ENCODE measurements at places on chromosomes 5 and 9.

DNA sequence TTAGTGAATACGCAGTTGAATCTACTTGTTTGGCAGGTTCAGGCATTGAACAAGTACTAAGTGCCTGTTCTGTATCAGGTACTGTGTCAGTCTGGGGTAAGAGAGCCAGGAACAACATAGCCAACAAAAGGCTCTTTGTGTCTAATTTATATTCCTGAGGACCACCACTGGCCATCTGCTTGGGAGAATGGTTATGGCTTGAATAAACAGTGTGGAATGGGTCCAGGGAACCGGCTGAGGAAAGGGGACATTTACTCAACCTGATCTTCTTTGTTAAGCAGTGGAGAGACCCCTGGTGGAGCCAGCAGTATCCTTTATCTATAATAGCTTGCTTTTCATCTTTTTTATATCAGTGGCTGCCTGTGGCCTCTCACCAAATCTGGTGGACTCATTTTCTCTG, 38.6 kb downstream of the EXOSC2 start:
- DNase-seq, result no peak

- no peak for DNase-seq
Measured at GRCh38 chr5:137735555-137736284, at the start of gene KLHL3. Gene KLHL3, minus strand, starts transcription at chr5:137736089. Its CDS starts 443 bp downstream, at chr5:137735646.

GRCh38 chr5:54577528-54577927, 60.0 kb downstream of the SNX18 start:
- no peak for DNase-seq

DNA sequence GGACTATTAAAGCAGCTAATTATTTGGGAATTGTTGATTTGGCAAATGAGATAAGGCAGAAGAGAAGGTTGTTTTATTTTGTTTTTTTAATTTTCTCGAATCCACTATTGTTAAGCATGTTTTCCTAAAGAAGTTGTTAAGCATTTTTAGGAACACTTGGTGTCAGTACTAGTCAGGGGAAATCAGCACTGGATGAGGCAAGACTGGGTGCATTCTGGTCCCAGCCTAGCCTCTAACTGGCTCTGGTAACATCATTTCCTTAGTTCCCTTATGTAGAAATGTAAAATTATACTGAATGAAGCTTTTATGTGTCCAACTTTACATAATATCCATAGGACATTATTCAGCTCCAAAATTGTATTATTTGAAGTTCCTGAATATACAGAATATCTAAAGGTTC, 196.1 kb downstream of the PCSK5 start:
- DNase-seq, result no peak

- peak; percentile 13 for DNase-seq
Measured at GRCh38 chr5:128036950-128037349, 46.6 kb upstream of the SLC12A2 start.

DNA sequence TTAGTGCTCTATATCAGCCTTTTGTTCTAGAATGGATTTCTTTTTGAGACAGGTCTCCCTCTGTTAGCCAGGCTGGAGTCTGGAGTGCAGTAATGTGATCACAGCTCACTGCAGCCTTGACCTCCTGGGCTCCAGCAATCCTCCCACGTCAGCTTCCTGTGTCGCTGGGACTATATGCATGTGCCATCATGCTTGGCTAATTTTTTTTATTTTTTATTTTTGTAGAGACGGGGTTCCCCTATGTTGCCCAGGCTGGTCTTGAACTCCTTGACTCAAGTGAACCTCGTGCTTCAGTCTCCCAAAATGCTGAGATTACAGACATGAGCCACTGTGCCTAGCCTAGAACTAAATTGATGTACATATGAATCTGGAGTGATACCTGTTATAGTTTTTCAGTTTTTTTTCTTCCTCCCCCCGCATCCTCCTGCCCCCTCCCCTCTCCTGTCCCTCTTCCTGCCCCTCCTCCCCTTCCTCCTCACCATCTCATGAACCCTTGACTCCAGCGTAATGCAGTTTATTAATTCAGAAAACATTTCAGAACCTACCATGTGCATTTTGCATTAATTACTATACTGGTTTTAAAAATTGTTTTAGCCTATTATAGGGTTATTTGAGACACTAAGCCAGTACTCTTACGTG, 37.4 kb upstream of the TNFAIP8 start:
- DNase-seq, result no peak

- DNase-seq, result no peak
Measured at GRCh38 chr9:133569891-133570690, 35.6 kb downstream of the ADAMTSL2 start.

DNA sequence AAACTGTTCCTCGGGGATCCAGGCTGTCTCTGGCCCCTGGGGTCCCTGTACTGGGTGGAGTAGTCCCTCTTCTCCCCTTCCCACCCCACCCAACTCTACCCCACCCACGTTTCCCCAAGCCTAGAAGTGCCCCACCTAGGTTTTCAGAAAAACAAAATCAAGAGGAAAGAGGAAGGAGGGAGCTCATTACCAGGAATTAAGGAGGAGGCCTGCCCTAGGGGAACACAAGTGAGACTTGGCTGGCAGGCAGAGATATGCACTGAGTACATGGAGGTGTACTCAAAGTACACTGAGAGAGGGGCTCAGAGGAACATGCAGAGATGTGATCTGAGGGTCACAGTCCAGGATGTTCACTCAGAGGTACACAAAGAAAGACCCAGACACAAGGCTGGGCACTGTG, 10.2 kb downstream of the AQP3 start:
- DNase-seq, result no peak

GRCh38 chr9:105332471-105332870, 88.0 kb downstream of the SLC44A1 start:
- no peak for DNase-seq

DNA sequence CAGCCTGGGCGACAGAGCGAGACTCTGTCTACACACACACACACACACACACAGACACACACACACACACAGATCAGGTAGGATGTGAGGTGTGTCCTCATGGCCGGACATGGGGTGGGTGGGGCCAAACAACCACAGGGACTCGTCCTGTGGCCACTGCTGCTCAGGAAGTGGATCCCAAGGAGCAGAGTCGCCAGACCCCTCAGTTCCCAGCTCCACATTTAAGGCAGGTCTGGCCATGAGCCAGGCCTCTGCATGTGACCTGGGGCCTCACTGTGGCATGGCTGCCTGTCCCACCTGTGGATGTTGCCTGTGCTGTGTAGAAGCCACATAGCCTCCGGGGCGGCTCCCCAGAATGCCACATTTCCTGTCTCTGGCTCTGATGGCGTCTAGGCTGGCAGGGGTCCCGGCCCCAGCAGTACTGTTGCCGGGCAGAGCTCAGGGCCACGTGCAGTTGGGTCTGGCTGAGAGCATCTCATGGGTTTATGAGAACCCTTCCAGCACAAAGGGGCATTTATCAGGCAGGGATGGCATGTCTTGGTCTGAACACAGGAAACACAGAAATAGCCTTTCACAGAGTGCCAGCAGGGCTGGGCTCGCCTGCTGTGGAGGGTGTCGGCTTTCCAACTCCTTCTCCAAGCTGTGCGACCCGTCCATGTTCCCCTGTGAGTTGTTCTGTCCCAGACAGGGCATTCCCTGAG, 9.9 kb upstream of the NINJ1 start:
- no peak for DNase-seq

Data from epithelial cell of proximal tubule (primary cell).